ENCODE measurements at places on chromosomes 16 and 17.

- DNase-seq = no peak
Observed at GRCh38 chr17:34391241-34391640, 28.2 kb upstream of the CCL1 start.

- DNase-seq = no peak
Observed at GRCh38 chr17:34579017-34579946, at the start of gene TMEM132E. Gene TMEM132E, plus strand, starts transcription at chr17:34579582. Its CDS starts 1,495 bp downstream, at chr17:34581077.

GRCh38 chr16:88914750-88915368 lies 48.4 kb upstream of the PABPN1L start:
- DNase-seq = no peak

DNA sequence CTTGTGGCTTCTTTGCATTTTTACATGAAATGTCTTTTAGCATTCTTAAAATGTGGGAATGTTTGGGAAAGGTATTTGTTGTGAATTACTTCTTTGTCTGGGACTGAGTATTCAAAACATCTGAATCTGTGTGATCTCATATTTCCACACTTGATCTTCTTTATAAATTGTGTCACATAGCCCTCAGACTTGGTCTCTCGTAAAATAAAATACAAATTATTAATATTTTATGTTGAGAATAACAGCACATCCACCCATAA lies 81.9 kb downstream of the TUBD1 start:
- DNase-seq = no peak
